ENCODE measurements at places on chromosomes 1 and 21. TPM values are rescaled to one million over a fixed set of nuclear protein-coding genes. Genes with fewer than 3 reads are reported as not detected.

The ADAM30 gene
- not detected for total RNA-seq

The LRRC52 gene
- not detected for total RNA-seq

GRCh38 chr1:87318056-87318650 lies 10.5 kb upstream of the LMO4 start:
- H3K36me3 ChIP-seq, result no peaks in the 10 kb centered on the region
- H3K4me1 ChIP-seq, result peaks cover 10% of the 10 kb centered on the region
- no peak overlapping the region for H3K4me3 ChIP-seq
- no peak overlapping the region for H3K27ac ChIP-seq
- no peak for DNase-seq

GRCh38 chr1:200207711-200208126 lies 180.2 kb downstream of the NR5A2 start:
- peaks cover 3% of the 10 kb centered on the region for H3K36me3 ChIP-seq
- no peak overlapping the region for H3K27ac ChIP-seq
- no peak overlapping the region for H3K4me3 ChIP-seq

DNA sequence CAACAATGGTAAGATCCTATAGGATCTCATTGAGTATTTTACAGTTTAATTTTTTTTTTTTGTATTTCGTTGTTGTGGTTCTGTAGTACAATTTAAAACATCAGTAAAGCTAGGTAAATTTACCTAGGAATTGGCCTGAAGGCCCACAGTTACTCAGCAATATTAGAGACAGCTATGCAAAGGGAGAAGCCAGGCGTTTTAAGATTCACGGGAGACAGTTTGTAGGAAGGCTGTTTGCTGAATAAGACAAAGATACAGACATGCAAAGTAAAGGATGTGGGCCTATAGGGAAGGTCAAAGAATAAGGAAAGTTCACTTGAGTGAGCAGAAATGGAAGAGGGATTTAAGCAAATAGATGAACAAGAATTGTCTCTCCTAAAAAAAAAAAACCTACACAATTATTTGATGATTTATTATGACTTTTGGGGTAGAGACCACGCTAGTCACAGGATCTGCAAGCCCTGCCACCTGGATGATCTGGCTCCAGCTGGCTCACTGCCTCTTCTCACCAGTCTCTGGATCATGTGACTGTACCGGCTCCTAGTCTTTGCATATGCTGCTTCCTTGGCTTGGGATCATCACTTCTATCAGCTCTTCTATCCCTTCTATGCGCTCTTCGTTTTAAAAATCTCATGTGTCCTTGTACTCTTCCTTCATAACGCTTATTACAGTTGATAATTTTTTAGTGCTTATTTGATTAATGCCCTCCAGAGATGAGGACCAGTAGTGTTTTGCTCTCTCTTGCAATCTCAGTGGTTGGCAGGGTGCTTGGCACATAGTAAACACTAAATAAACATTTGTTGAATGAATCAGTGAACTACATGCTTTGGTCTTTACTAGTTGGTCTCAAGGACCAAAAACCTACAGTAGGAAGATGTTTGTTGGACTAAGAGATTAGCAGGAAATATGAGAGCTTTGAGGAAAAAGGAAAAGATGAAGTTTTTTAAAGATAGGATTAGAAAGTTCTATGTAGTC lies 14.1 kb downstream of the DYRK1A start:
- H3K27ac ChIP-seq, result no peak overlapping the region
- peaks cover 72% of the 10 kb centered on the region for H3K4me1 ChIP-seq
- H3K36me3 ChIP-seq, result peaks cover 42% of the 10 kb centered on the region
- H3K27me3 ChIP-seq, result no peaks in the 10 kb centered on the region
- no peak overlapping the region for H3K4me3 ChIP-seq
- no peak for DNase-seq

DNA sequence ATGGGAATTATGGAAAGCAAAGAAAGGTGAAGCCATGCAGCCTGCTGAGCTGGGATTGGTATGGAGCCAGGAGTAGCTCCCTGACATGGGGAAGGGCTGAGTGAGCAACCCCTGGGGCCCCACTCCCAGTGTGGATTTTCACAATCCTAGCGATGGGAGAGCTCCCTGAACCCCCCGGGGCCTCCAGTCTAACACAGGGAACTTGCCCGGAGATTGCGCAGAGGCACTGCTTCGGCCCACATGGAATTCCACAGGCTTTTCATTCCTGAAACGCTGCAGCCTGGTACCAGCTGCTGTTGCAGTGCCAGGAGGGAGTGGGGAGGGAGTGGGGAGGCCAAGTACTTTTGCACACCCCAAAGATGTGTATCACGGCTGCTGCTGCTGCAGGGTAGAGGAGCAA lies 110.4 kb upstream of the C21orf91 start:
- no peak overlapping the region for H3K4me3 ChIP-seq
- no peaks in the 10 kb centered on the region for H3K4me1 ChIP-seq
- no peak for DNase-seq
- no peaks in the 10 kb centered on the region for H3K36me3 ChIP-seq
- no peak overlapping the region for H3K27ac ChIP-seq

DNA sequence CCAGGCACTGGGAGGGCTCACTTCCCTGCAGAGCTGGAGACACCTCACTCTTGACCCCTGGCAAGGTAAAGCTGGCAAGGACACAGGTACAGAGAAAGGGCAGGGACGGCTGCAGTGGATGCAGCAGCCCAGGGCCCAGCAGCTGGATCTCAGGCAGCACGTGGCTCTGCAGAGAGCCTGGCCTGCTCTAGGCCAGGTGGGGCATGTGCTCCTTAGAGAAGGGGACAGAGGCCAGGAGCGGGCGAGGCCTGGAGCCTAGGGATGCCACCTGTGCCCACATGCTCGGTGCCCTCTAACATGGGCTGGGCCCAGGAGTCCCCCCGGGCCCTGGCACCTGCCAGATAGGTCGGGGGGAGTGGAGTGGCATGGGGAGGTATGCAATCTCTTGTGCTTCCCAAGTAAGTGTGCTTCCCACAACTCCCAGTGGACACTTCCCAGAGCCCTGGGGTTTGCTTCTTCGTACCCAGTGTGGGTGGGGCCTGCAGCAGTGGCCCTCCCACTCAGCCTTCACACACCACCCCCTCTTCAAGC lies 30.0 kb downstream of the WNT3A start:
- no peaks in the 10 kb centered on the region for H3K36me3 ChIP-seq
- H3K27me3 ChIP-seq, result peaks cover 35% of the 10 kb centered on the region
- no peaks in the 10 kb centered on the region for H3K4me1 ChIP-seq
- DNase-seq, result no peak
- H3K27ac ChIP-seq, result no peak overlapping the region
- no peak overlapping the region for H3K4me3 ChIP-seq
